ENCODE measurements at places on chromosomes 16 and 17.
A peak's percentile ranks its signal among the peaks of the same experiment; 100 is the strongest.

DNA sequence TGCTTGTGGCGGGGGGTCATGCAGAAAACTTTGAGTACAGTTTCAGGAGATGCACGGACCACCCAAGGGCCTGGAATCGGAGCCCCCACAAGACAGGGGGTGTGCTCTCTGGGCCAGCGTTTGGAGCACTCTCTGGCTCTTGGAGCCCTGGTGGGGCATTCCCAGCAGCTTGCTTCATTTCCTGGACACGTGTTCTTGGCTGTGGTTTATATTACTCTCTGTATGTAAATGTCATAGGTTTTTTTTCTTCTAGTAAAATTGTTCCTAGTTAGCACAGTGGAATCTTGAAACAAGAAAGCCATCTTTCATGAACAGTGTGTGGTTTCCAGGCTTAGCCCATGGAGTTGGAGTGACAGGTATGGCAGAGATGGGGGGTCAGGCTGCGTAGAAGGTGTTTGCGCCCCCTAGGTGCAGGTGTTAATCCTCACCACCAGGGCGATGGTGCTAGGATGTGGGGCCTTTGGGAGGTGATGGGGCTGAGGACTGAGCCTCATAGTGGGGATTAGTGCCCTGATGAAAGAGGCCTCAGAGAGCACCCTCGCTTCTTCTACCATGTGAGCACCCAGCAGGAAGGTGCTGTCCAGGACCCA lies 79.8 kb downstream of the JPH3 start:
- peak; percentile 30 for DNase-seq

- no peak for DNase-seq
These were observed 26.4 kb downstream of the TMEM235 start for GRCh38 chr17:78257810-78258322.

DNA sequence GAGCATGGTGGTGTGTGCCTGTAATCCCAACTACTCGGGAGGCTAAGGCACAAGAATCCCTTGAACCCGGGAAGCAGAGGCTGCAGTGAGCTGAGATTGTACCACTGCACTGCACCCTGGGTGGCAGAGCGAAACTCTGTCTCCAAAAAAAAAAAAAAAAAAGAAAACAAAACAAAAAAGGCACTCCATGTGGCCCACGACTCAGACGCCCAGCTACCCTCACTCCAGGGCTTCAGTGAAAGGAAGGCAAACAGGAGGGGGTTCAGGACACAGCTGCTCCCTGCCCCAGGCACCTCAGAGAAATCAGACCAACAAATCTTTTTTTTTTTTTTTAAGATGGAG lies 91.7 kb downstream of the LITAF start:
- DNase-seq, result no peak

- no peak for DNase-seq
These were observed 97.3 kb downstream of the ANKRD11 start for GRCh38 chr16:89392881-89393737.

Measured in DMS53 (cell line).